ENCODE measurements at places on chromosomes 2 and 18.

DNA sequence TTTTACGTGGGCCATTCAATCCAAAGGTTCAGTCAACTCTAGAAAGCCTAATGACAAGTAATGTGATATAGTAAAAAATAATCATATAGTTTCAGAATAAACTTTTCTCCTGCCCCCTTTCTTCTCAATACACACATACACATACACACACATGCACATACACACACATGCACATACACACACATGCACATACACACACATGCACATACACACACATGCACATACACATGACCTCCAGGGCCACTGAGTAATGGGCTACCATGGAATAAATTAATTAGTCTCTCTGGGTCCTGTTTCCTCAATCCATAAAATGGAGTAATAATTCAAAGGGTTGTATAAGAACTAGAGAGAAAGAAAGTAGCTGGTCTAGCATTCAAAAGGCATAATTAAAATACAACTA is 5.4 kb upstream of the TRIB2 start:
- DNase-seq: no peak

- DNase-seq: no peak
These were observed 129.5 kb upstream of the PELI1 start for GRCh38 chr2:64273524-64274398.

DNA sequence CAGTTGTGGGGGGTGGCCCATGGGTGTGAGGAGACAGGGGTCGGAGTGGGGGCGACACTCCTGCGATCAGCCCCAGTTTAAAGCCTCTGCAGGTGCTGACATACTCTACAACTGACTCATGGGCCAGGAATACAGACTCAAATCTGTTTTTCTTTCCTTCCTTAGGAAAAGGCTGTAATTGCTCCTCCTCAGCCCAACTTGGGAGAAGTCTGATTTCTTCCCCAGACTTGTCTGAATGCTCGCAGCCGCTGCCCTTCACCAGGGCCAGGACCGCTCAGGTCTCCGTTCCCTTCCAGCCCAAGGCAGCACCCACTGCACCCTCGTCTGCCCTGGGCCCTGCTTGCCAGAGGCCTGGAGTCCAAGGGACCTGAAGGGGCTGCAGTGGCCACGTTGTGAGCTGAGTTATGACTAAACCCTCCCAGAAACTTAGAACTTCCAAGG is 41.3 kb downstream of the RHOB start:
- DNase-seq: no peak

- DNase-seq: no peak
These were observed 282.7 kb downstream of the DLGAP1 start for GRCh38 chr18:4172196-4173100.

- no peak for DNase-seq
These were observed 29.1 kb downstream of the SLC4A3 start for GRCh38 chr2:219656526-219656925.

DNA sequence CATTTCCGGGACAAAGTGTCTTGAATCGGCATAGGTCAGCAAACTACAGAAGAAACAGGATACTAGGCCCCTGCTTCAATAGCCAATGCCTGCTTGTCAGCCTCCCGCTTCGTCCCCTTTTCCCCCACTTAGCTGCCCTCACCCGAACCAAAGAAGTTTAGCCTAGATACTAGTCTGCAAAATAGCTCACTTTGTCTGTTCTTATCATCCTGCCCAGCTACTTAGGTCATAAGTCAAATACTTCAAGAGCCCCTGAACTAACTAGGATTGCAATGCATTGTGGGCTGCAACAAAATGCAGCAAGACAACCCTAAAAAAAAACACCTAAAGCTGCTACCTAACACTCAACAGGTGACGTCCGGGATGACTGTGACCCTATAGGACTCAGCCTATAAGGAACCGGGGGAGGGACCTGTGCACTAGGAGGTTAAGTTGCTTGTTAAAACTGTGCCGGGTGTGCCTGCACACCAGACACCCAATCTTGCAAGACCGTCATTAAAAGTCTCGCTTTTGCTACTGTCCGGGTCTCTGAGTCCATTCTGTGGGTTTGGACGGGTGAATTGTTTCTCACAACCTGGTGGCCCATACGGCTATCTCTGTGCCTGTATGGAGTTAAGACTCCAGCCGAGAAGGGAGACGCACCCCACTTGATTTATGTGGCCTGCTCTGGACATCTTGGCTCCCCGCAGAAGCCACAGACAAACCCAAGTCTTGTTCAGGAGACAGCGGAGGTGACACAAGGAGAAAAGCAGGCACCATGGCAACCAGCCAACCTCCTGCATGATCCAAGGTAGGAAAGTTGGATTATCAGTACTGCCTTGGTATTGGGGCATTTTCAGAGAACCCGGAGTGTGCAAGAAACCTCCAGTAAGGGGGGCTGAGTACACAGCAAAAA is 105.9 kb downstream of the HIBCH start:
- DNase-seq: no peak

DNA sequence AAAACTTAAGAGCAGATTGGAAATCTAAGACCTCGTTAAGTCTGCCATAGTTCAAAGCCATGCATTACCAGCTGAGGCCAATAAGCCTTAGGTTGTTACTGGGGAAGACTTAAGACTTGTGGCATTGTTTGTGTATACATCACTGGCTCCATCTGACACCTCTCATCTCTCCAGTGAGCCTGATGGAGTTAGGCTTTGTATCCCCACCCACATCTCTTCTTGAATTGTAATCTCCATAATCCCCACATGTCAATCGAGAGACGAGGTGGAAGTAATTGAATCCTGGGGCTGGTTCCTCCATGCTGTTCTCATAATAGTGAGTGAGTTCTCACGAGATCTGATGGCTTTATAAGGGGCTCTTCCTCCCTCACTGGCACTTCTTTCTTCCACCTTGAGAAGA is 404.6 kb downstream of the ARHGAP15 start:
- DNase-seq: no peak
